Stomach (tissue), 19 donors: ENCODE measurements at places on chromosomes 4 and X. TPM values are rescaled to one million over a fixed set of nuclear protein-coding genes. Genes with fewer than 3 reads are reported as not detected.

GLRB gene
- not detected for total RNA-seq

GCNA gene
- total RNA-seq: 18.3 TPM

- peak overlapping the region; percentile 12 for H3K27ac ChIP-seq
- peaks cover 12% of the 10 kb centered on the region for H3K4me1 ChIP-seq
- H3K36me3 ChIP-seq: peaks cover 15% of the 10 kb centered on the region
- H3K4me3 ChIP-seq: no peak overlapping the region
These were observed 47.4 kb downstream of the SMIM14 start for GRCh38 chr4:39591290-39591689.

GRCh38 chrX:18873189-18873791, 110.6 kb downstream of the PHKA2 start:
- peak overlapping the region; percentile 48 for H3K27ac ChIP-seq
- DNase-seq: peak; percentile 41
- H3K36me3 ChIP-seq: no peaks in the 10 kb centered on the region
- H3K4me1 ChIP-seq: peaks cover 18% of the 10 kb centered on the region
- no peaks in the 10 kb centered on the region for H3K27me3 ChIP-seq

- no peak overlapping the region for H3K27ac ChIP-seq
- H3K4me3 ChIP-seq: no peak overlapping the region
- no peaks in the 10 kb centered on the region for H3K27me3 ChIP-seq
These were observed 82.6 kb upstream of the GYPA start for GRCh38 chr4:144223149-144223548.

DNA sequence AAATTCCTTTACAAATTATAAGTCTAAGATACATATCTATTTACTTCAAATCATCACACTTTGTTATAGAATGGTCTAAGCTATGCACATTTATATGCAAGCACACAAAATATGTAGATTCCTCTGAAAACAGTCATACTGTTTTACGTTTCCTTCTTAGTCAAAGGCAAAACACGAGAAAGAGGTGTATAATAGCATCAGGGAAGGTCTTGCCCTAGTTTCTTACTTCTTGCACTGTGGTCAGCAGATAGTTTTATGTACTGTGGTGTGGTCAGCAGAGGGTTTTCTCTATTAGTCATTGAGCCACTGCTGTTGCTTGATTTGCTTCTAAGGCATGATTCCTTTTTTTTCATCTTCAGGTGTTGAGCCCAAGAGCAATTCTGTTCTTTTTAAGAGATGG, 117.7 kb downstream of the ADAM29 start:
- no peaks in the 10 kb centered on the region for H3K36me3 ChIP-seq
- no peak overlapping the region for H3K27ac ChIP-seq
- no peaks in the 10 kb centered on the region for H3K27me3 ChIP-seq
- no peak overlapping the region for H3K4me3 ChIP-seq
- DNase-seq: no peak

NKX3-2 gene
- total RNA-seq: 0.14 TPM
